ENCODE measurements at places on chromosomes 2 and 18.

DNA sequence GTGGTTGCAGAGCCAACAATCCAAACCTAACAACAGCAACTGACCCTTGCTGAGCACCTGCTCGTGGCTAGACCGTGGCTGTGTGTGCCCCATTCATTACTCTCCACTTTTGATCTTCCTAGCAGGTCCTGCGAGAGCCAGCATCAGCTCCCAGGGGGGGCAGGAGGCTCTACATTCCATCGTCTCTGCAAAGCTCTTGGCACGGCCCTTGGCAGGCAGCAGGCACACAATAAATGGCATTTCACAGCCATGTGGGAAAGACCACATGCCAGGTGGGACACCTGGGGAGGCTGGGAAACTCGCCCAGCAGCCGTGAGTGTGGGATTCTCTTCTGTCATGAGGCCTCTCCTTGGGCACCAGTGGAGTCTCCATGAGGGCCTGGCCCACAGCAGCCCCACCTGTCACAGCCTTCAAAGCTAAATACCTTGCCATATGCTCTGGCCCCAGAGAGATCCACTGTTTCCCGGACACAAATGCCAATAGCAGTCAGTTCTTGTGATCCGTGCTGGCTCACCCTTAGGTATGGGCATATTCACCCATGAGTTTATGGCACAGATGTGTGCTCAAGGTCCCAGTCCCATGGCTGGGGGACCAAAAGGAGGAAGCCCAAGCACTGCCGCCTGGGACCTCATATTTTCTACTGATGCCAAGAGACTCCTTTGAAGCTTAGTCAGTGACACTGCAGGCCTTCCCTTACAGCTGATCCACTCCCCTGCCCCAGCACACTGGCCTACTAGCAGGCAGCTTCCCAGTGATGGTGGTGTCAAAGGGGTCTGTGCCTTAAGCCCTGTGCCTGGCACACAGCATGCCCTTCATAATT is 6.8 kb upstream of the TEX51 start:
- DNase-seq: no peak

DNA sequence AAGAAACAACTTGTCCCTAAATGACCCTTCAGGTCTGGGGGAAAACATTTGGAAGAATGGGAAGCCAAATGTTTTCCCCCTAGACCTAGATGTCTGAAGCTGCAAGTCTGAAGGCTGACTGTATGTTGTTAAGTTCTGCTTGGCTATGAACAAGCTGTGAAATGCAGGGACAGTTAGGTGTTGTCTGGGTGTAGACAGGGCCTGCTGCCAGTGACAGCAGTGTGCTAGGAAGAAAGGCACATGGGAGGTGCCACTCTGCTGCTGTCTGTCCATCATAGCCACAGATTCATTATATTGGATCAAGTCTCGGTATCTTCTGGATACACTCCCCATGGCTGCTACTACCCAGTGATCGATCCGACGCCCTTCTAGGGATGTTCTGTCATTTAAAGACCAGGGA is 265.9 kb upstream of the PXDN start:
- DNase-seq: no peak

DNA sequence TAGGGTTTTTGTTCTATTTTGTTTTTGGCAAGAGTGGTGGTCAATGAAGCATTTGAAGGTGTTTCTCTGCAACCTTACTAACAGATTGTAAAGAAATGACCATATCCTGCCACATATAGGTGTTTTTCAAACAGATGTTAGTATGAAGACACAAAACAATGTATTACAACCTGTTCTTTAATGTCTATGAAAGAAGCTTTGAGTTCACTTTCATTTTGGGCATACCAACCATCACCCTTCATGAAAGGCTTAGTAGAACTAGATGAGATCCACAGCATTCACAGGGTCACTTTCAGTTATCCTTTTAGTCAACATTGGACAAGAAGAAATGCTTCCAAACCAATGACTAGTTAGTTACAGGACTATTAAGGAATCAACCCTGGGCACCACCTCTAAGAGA is 95.1 kb downstream of the EHBP1 start:
- no peak for DNase-seq

DNA sequence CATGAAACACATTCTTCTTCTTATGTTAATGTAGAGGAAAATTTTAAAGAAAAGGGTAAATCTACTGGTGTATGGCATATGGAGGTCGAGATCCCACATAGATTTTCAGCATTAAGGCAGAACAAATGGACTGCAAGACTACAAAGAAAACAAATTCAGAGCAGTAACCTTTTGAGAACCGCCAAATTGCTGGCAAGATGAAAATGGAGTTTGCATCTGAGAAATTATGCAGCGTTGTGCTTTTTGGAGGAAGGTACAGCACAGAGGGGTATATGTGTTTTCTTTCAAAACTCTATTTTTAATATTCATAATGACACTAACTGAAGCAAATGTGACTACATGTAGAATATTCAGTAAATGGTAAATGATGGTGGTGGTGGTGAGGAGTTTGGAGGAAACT is 59.0 kb upstream of the PARD3B start:
- no peak for DNase-seq
